NCI-H446 treated with DMSO at 0.1 percent for 48 hours (cell line): ENCODE measurements at places on chromosomes 5 and 9.

- DNase-seq, result peak; percentile 92
These were observed 108.7 kb downstream of the RXRA start for GRCh38 chr9:134434894-134435506.

DNA sequence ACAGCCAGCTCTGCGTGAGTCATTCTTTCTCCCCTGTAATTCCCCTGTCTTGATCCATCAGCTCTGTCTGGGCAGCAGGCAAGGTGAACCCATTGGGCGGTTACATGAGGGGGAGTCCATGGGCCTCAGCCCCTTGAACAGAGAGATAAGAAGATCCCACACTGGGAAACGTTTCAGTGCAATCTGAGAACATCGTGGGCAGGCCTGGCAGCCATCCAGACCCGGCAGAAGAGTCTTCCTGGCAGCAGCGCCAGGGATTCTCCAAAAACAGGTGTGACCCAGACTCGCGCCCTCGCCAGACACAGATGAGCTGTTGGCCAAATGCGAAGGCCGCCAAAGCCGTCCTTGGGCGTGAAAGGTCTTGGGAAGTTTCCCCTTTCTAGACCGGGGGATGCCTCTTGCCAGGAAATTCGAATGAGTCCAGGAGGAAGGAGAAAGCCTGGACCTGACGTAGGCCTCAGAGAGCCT lies 6.4 kb upstream of the SLC12A7 start:
- DNase-seq, result no peak

DNA sequence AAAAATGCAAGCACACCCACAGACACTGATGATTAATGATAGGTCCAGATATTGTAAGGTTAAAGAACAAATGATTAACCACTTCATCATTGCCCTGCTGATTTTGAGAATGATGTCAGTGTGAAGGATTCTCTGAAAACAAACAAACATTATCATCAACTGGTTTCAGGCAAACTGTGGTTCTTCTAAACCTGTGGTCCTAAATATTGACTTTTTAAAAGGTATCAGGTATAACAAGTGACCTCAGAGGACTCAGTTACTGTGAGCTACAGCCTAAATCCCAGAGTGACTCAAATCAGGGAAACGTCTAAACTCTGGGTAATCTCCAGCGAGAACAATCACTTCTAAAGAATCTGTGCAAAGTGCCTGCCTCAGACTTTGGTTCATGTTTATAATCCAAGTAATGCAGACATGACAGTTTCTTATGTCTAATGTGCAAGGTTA lies 172.3 kb upstream of the CDH6 start:
- DNase-seq, result no peak

- no peak for DNase-seq
These were observed 140.3 kb downstream of the PCSK1 start for GRCh38 chr5:96292582-96293247.

GRCh38 chr9:117242082-117242481 lies 172.8 kb downstream of the ASTN2 start:
- no peak for DNase-seq

GRCh38 chr5:150078802-150079689 lies 7.3 kb downstream of the CSF1R start:
- no peak for DNase-seq

DNA sequence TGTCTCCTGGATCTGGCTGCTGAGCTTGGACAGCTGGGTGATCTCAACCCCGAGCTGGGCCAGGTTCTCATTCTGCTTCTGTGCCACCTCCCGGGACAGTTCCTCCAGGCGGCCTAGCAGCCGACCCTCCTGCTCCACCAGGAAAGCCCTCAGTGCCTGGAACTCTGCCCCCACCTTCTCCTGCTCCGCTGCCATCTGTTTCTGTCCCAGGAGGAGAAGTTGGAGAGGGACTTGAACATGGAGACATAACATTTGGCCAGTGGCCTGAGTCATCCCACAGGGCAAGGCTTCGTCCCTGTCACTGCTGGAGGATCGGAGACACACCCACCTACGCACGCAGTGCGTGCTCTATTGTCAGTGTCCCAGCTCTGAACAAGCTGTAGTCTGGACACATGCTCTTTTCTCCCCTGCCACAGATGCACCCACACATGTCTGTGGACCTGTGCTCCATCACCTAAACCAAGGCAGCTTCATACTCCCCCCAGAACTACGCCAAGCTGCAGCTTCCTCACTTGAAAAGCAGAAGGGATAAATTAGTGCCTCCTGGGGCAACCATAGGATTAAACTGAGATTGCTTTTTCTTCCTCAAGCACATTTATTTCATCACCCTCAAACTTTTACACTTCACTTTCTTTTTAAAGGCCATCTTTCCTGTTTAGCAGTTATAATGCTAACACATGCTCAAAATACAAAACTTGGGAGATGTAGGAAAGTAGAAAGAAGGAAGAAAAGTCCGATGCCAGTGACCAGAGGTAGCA lies 4.9 kb downstream of the TRIM7 start:
- no peak for DNase-seq

DNA sequence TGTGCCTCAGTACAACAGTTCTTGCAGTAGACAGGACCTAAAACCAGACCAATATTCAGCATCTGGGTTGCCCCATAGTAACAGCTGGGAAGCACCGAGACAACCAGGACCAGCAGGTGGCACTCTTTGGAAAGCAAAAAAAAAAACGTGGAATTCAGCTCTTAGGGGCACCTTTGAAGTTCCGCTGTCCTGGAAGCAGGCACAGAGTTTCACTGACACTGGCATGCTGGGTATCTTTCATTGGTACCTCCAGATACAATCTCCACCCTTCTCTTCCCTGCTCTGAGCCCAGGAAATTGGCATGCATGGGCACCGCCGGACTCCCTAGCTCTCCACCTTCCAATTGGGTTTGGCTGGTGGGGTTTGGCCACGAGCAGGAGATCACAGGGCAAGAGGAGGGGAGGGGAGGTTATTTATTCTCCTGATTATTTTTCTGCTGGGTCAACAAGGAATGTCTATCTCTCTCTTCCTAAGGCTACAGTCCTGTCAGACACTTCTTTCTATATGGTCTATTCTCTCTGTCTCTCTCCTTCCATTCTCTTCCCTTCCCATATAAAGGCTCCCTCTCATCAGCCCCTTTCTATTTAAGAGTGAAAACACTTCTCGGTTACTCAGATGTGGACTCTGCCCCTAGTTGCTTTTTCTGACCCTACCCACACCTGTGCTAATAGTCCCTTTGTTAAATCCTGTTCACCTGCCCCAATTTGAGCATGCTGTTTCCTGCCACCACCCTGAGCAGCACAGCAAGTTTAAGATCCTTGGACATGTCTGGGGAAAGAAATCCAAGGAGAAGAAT lies 1.9 kb upstream of the IDNK start:
- peak; percentile 6 for DNase-seq

GRCh38 chr9:133199648-133200321 lies 9.3 kb downstream of the OBP2B start:
- no peak for DNase-seq

GRCh38 chr9:133331641-133332380 lies 4.2 kb downstream of the SURF6 start:
- DNase-seq, result no peak

GRCh38 chr5:120655828-120656435 lies 191.8 kb downstream of the PRR16 start:
- DNase-seq, result peak; percentile 1

DNA sequence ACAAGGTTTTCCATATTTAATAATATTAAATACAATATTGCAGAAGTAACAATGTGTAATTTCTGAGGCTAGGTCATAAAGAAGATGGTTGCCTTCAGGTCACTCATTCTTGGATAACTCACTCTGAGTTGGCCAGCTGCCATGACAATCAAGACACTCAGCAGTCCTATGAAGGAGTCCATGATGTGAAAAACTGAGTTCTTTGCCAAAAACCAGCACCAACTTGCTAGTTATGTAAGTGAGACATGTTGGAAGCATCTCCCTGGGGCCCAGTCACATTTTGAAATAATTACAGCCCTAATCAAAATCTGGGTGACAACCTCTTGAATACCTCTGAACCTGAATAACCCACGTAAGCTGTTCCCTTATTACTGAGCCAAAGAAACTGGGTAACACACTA lies 453.2 kb downstream of the CDH18 start:
- peak; percentile 81 for DNase-seq

DNA sequence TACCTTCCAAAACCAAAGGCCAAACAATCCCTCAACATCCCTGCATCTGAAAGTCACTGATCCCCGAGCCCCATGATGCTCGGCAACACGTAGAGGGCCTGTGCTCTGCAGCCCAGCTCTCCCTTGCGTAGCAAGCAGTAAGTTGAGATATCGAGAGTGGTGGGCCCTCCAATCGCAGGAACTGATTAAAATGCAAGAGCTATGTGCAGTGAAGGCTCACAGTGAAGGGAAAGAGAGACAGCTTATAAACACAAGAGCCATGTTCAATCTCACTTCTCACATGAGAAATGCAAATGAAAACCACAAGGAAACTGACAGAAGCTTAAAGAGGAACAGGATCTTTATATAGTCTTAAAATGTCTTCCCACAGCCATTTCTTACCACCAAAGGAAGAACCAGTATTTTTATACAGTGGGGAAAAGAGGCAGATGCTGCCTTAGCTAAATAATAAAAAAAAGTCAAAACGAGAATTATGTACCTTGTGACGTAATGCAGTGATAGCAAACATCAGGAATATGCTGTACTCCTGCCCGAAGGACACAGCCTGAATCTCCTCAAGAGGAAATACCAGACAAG lies 24.6 kb downstream of the TTF1 start:
- no peak for DNase-seq

DNA sequence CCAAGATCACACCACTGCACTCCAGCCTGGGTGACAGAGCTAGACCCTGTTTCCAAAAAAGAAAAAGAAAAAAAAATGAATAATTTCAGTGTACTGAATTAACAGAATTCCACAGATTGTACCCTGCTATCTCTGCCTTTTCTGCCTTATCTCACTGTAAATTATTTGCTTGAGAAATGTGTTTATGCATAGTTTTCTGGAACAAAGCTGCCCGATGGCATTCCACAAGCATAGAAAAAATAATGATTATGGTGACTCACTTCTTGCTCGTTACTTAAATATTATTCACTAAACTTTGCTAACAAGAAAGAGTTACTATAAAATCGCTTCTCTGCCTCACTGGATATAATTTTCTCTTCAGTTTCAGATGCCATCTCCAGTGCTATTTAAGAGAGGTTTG lies 88.7 kb upstream of the FAM169A start:
- no peak for DNase-seq

GRCh38 chr5:76291305-76292077 lies 111.6 kb upstream of the IQGAP2 start:
- no peak for DNase-seq

DNA sequence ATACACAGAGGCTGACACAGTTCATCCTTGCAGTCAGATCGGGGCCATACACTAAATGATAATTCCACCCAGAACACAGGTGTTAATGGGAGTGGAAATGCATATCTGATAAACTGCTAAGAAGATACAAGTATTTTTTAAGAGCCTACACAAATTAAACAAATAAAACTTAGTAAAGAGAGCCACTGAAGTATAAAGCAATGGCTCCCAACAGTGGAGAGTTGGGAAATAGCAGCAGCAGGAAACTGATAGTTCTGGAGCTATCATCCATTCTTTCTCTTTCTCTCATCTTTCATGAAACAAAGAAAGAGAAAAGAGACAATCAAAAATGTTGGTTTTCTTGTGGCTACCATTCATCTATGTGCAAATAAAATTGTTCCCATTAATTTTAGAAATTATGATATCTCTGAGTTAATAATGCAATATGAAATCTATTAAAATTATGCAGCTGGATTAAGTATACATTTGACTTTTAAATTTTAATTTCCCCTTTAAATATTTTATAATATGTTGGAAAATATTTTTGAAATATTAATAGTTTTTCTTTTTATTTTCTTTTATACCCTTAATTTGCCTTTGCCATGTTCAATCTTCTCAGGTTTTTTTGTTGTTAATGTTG lies 120.8 kb downstream of the EMB start:
- no peak for DNase-seq

DNA sequence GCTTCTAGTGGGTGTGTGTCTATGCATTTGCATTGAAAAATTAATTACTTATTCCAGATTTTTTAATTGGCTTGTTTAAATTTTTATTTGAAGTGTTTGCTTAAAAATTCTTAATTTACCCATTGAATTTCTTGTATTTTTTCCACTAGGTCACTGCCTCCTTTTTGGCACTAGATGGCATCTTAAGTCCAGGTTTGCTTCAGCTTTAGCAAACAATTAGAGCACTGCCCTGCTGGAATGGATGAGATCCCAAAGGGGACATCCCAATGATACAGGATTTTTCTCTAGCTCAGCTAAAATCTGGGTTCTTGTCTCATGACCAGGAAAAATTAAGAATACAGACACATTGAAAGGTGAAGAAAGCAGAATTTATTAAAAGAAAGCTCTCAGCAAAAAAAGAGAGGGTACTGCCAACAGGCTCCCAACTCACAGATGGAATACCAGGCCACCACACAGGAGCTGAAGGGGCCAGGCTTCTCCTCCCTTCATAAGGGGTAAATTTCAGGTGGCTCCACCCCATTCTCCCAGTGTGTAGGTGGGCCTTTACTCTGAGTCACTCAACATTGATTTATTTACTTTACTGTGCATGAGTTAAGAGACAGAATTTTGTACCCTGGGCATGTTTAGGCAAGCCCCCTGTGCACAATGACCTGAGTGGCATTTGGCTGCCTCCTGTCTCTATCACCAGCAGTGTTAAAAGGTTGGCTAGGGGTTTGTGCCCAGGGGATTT lies 532.4 kb downstream of the ANXA1 start:
- DNase-seq, result no peak

DNA sequence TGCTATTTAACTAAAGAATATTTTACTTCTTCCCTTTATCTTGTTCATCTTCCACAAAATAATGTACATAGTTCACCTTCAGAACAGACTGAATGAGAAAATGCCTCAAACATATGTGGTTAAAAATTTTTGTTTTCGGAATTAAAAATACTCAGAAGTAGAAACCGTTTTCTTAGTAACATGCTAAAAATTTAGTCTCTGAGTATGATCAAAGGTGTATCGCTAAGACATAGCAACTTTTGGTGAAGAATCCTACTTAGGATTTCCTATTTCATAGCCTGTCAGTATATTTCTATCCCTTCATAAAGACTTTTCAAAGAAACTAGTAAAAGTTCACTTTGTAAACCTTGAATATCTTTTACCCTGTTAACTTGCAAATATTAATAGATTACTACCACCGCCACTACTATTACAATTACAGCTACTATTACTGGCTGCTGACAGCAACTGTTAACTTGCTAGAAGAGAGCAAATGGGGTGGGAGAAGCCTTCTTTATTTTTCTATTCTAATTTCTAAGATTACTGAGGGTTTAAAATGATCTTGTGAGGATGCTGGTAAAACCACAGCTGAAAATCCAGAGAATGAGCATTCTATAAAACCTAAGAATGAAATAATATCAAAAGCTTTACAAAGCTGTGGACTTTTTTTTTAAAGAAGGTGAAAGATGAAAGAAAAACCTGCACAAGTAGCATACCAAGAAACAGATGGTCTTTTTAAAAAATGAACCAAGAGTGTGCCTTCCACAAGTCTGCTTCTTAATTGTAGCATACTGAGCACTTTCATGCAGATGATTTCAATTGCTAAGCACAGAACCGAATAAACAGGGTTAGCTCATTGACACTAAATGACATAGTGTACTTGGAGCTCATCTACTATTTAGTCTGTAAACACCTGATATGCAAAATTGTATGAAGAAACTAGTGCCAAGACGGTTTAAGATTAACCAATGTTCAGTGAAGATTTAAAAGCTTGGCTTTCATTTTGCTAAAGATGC lies 246.3 kb upstream of the EFNA5 start:
- peak; percentile 42 for DNase-seq

GRCh38 chr5:142325725-142326479 lies 1.1 kb upstream of the SPRY4 start:
- no peak for DNase-seq
